ENCODE measurements at places on chromosomes 16 and 17.

DNA sequence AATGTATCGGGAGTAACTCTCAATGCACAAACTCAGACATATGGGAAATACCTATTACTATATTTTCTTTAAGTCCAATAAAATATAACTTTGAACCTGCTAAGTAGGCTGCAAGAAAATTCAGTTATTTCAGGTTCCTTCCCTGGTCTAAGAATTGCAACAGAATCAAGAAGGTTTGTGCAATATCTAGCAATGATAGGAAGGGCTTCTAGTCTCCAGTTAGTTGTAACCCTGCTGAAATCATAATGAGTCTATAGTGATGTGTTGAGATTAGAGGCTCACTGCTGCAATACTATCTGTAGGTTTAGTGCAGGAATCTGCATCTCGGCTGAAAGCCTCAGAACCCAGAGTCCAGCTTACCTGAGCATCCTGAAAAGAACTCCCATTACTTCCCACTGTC, 110.5 kb downstream of the PMP22 start:
- DNase-seq: no peak

DNA sequence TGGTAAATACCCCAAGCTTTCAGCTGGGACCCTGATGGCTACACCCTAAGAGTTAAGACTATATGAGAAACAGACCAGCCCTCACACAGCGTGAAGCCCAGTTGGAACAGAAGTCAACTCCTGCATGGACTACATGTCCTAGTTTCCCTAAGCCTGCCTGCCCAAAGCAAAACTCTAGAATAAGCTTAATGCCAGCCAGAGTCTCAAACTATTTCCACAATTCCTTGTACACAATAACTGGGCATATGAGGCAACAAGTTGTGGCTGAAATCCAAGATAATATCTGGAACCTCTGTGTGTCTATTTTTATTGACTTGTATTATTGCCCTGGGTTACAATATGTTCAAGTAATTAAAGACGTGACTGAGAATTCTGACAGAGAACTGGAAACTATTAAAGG, 19.4 kb downstream of the MYH10 start:
- DNase-seq: no peak

DNA sequence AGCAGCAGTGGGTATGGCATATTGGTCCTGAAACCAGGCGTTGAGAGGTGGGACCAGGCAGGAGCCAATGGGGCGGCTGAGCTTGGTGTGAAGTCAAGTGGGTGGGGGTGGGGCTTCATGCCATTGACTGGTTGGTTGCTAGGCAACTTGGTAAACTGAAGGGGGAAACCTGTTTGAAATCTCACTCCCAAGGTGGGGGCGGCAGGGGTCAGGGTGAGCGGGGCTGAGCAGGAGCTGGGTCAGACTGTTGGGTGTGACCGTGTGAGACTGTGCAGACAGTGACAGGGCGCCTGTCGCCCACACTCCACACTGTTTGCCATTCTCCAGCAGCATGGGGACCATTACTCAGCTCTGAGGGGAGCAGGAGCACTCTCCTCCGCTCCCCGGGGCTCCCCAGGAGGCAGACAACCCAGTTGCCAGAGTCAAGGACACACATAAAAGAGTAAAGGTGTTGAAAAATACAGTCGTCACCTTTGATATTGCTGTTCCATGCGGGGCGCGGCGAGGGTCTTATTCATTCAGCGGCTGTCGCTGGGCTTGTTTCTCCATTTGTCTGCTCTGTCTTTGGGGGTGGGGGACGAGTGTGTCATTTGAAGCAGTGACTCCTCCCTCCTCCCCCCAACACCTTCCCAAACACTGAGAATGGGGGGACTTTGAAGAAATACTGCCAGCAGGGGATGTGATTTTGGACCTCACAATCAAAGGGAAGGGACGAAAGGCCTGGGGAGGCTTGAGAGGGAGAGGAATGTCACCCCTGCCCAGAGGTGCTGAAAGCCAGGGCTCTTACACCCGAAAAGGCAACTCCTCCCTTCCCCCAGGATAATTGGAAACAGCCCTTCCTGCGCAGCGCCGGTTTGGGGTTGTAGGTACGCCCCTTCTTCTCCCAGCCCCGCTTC, 1.2 kb upstream of the EFNB3 start:
- DNase-seq: no peak

- DNase-seq: no peak
Observed at GRCh38 chr16:79210607-79211006, 389.9 kb downstream of the MAF start.

- no peak for DNase-seq
Observed at GRCh38 chr17:45951941-45952340, 47.1 kb upstream of the STH start.

DNA sequence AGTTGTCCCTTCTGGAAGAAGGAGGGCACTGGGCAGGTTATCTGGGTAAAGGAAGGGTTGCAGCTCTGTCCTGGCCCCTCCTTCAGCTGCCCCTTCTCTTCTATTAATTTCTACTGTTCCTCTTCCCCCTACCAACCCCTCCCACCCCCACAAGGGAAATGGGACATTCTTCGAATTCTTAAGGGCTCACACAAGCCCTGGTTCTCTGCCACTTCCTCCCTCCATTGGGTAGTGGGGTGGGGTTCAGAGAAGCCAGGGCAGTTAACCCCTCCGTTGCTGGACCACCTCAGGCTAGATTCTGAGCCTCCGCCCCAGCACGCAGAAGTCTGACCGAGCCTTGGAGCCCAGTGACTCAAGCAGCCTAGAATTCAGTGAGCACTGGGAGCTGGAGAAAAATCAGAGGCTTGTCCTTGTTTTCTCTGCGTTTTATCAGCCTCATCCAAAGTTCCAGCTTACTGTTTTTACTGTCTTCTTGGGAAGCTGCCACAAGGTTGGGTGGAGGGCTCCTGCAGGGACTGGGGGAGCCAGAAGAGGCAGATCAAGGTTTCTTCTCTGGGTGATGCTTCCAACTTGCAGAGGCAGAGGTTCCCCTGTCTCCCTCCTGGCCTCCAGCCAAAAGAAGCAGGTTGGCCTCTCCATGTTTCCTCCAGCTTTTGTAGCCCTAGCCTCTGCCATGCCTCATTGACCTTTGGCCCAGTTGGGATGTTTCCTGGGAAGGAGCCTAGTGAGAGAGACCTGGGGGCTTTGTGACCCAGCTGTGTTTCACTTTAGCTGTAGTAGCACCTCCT, 10.2 kb downstream of the LASP1 start:
- no peak for DNase-seq

DNA sequence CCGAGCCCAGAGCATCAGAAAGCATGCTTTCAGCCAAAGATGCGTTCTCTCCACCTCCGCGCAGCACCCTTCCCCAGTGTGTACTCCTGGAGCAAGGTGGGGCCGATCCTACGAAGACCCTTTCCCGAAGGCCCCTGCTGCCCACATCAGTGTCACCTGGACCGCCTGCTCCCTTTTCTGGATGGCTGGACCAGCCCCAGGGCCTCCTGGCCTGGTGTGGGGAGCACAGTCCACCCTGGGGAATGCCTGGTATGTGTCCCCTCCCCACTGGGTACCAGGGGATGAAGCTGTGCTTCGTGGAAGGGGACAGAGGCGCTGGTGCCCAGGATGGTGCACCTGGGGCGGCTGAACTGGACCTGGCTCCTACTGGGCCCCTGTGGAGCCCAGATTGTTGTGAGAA, 173.8 kb downstream of the SEC14L1 start:
- DNase-seq: no peak
